ENCODE measurements at places on chromosomes 4 and X.

DNA sequence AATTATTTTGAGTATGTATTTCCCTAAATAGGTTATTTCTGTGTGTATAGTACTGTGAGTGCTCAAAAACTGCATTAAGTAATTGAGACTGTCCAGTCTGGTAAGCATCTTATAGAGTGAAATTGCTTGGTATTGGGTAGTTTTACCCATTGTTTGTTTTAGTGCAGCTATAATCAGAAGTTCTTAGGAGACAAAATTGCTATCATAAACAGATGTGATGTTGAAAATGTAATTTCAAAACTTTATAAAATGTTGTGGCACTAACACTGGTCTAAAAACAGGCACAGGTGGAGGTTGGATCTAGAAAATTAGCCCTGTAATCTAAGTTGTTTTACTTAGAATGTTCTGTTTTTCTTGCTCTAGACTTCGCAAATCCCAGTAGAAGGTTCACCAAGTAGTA lies 46.8 kb downstream of the RAPGEF2 start:
- DNase-seq = no peak

GRCh38 chrX:68978255-68978654 lies 149.4 kb downstream of the EFNB1 start:
- peak; percentile 52 for DNase-seq

DNA sequence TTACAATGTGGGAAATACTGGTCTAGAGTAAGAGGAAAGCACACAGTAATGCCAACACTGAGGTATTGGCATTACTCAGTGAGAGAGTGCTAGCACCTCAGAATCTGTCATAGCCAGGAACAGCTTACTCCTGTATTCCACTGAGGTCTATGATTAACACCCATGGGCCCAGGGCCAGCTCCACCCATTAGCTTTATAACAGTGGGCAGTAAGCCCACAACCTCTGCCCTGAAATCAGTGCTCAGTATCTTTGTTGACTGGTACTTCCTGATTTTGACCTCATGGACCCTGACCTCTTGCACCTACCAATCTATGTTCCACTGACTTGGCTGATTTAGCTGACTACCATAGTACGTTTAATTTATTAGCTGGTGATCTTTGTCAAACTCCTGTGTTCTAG lies 56.1 kb downstream of the LANCL3 start:
- DNase-seq = no peak

DNA sequence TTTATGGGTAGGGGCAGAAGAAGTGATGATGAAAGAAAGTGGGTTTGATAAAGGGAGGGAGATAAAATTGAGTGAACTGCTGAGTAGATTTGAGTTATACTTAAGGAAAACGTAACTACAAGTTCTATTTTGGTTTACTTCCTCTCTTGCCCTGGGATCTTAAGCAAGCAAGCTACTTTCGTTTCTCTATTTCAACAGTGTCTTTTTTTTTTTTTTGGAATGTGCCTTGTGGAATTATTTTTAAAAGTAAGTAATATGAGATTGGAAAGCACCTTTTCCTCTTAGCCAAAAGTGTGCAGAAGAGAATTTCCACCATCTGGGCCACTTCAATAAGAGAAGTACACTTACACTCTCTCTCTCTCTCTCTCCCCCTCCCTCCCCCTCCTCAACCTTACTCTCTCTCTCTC lies 16.0 kb upstream of the C4orf36 start:
- DNase-seq = peak; percentile 76

- no peak for DNase-seq
Observed at GRCh38 chr4:140353786-140354185, 19.7 kb upstream of the SCOC start.

DNA sequence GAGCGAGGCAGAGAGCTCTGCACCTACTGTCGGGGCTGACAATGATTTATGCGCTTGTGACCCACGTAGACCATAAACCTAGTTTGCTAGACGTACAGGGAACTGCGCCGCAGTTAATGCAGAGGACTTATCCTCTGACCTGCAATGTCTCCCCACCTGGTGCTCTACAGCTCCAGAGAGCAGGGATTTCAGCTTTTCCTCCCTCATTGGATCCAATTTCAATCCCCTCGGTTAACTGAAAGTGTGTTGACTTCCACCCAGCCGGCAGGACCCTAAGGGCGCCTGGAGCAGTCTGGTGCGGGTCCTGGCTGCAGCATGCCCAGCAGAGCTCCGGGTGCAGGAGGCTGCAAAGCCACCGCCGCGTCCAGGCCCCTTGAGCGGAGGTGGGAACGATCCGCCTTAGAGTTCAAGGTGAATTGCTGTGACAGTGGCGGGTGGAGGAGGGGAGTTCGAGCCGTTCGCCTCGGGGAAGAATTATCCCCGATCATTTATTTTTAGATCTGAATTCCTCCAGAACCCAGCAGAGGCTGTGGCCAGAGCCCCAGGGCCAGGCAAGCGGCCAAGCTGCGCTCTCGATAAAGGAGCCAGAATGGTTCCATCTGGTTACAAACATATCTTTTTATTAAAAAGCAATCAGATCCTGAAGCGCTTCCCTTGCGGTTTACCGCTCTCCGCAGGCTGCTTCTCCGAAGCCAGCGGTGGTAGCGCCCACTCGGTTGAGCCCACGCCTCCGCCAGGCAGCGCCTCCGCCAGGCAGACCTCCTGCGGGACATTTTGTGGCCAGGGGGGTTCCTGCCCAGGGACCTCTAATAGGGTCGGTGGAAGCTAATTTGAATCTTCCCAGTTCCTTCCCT lies 66.0 kb downstream of the FBXO8 start:
- peak; percentile 61 for DNase-seq

DNA sequence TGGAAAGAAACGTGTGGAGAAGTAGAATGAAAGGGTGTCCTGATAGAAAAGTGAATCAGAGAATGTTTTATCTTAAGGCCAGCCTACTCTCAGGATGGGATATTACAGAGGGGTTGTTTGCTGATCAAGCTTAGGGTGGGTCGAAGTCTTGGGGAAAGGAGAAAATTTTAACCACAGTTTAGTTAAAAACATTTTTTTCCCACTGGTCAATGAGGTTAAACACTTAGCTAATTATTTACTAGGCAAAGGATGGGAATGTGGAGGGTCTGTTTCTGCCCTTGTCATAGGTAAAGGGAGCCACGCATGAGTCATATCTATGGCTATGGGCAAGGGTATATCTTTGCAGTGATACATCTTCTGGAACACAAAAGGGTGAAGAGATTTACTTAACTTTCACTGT lies 16.1 kb upstream of the SULT1E1 start:
- no peak for DNase-seq

- DNase-seq = peak; percentile 25
Observed at GRCh38 chr4:88697141-88697540, 488 bp downstream of the NAP1L5 start.

GRCh38 chr4:173128199-173128890 lies 40.3 kb upstream of the GALNT7 start:
- DNase-seq = no peak

DNA sequence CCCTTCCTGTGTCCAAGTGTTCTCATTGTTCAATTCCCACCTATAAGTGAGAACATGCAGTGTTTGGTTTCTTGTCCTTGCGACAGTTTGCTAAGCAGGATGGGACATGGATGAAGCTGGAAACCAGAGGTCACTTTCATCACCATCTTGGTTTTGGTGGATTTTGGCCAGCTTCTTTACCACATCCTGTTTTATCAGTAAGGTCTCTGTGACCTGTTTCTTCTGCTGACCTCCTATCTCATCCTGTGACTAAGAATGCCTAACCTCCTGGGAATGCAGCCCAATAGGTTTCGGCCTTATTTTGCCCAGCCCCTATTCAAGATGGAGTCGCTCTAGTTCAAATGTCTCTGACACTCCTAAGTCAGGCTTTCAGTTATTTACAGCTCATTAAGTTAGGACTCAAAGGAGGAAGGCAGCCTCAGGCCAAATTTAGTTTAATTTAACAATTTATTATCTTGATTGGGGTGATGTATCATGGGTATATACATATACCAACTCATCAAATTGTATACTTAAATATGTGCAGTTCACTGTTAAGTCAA lies 169.9 kb upstream of the NDP start:
- no peak for DNase-seq

DNA sequence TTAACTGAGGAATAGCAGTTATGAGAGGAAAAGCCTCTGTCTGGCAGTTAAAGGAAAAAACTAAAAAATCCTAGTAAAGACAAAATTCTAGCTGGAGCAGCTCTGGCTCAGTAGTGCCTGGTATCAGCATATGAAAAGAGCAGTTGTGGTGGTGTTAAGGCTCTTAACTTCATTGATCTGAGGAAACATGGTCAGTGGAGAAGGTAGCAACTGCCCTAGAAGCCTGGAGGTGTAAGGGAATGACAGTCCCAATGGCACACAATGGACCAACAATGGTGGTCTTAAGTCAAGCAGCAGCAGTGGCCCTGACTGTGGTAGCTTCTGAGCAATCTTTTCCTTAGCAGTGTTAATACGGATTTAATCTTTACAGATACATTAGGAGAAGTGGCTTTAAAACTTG lies 189.6 kb upstream of the POF1B start:
- DNase-seq = no peak

DNA sequence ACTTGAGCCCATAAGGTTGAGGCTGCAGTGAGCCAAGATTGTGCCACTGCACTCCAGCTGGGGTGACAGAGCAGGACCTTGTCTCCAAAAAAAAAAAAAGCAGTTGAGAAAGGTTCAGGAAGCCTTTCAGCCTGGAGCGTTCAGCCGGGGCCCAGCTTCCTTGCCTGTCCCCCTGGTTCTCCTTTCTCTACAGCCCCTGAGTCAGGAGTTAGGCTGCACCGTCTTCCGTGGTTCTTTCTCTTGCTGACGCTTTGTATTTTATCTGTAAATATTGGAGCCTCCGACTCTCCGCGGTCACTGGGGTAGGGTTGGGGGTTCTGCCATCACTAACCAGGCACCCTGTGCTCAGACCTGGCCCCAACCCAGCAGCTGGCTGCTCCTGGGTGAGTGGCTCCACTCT lies 13.8 kb upstream of the UVSSA start:
- no peak for DNase-seq

GRCh38 chr4:107034091-107034995 lies 1.8 kb downstream of the DKK2 start:
- peak; percentile 74 for DNase-seq

GRCh38 chr4:88012647-88013046 lies 5.2 kb downstream of the PKD2 start:
- no peak for DNase-seq

GRCh38 chr4:41613386-41613785 lies 75.4 kb downstream of the LIMCH1 start:
- DNase-seq = no peak

DNA sequence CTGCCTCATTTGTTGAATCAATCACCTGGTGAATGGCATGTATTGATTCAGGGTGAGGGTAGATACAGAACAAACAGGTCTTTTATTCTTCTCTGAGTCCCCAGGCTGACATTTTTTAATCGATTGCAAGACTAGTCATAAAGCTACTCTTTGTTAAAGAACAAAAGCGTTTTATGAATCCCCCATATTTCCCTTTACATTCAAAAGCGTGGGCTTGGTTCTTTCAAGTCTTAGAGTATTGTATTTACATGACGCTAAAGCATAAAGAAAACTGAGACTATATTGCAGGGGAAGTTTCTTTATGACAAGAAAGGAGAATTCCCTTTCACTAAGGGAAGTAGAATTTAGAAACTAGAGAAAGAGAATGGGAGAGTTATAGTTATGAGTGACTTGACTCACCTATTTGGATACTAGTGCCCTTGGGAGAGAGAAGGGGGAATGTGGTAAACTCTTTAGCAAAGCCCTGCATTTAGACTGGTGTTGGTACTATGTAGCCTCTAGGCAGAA lies 69.3 kb upstream of the PDE5A start:
- no peak for DNase-seq

DNA sequence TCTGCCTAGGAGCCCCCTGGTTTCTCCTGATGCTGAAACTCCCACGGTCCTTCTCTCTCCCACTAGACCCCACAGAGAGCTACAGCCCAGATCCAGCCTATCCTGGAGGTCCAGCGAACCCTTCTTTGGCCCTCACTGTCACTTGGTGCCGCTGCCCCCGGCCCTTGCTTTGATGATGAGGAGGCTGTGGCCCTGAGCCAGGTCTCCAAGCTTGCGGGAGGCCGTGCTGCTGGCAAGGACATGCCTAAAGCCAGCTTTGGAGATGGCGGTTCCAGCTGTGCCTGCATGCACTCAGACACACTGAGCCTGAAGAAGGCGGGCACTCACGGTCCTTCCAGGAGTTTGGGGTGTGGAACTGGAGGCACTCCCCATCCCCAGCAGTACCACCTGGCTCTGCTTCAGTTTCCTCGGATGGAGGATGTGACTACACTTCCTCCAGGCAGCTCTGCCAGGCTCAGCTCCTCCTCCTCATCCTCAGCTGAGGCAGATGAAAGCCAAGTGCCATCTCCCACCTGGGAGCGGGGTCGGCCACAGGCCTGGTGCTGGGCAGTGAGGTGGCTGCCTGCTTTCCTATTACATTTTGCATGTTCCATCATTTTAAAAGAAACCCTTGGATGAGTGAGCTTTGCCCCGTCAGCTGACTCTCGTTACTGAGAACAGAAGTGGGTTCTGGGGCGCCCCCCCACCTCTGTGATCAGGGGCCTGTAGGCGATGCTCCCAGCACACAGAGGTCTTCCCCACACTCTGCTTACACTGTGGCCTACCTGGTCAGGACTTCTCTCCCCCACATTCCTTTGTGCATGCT lies 9.0 kb downstream of the TNIP2 start:
- no peak for DNase-seq

DNA sequence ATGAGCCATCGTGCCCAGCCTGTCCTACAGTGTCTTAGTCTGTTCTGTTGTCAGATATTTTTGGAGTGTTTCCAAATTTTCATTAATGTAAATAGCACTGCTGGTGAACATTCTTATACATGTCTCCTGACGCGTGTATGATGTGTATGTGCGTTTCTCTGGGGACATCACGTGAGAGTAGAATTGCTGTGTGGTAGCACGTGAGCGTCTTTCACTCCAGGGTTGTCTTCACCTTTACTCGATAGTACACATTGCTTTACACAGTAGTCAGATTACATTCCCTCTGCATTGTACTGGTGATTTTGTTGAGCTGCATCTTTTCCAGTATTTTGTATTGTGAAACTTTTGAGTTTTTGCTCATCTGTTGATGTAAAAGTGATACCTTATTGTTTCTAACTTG lies 60.0 kb downstream of the ARHGAP10 start:
- DNase-seq = no peak

- DNase-seq = peak; percentile 85
Observed at GRCh38 chr4:126899331-126899801, 733.4 kb upstream of the INTU start.

GRCh38 chr4:112222219-112222955 lies 9.2 kb upstream of the AP1AR start:
- no peak for DNase-seq

DNA sequence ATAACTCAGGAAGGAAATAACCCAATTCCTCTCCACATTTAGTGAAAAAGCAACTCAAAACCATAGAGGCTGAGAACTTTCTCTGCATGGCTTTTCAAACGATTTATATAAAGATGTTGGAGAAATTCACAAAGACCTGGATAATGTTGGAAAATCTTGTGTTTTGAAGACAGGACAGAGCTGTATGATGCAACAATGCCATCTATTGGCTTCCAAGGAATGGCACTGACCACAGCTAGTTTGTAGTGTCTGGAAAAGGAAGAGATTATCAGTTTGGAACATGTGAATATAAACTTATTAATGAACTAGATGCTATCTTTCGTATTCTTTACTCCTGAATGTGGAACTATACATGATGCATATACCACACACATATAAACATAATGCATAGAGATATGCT lies 503.6 kb downstream of the IL1RAPL1 start:
- peak; percentile 21 for DNase-seq

- no peak for DNase-seq
Observed at GRCh38 chr4:67918428-67918827, 34.6 kb upstream of the TMPRSS11D start.
